Aorta (tissue), 5 donors: ENCODE measurements at places on chromosomes 4 and X. TPM values are rescaled to one million over a fixed set of nuclear protein-coding genes. Genes with fewer than 3 reads are reported as not detected.

Gene CNOT6L
- total RNA-seq = 56.2 TPM

Gene SPON2
- total RNA-seq = 40.8 TPM

Gene F9
- not detected for total RNA-seq

Gene IRAK1
- 78.3 TPM for total RNA-seq

Gene FDCSP
- not detected for total RNA-seq
